NT2/D1 (cell line): ENCODE measurements at places on chromosomes 4 and X.

GRCh38 chr4:71300362-71300761 is 38.5 kb upstream of the SLC4A4 start:
- no peak for DNase-seq

GRCh38 chrX:41538707-41539106 is 91.6 kb downstream of the NYX start:
- no peak for DNase-seq

DNA sequence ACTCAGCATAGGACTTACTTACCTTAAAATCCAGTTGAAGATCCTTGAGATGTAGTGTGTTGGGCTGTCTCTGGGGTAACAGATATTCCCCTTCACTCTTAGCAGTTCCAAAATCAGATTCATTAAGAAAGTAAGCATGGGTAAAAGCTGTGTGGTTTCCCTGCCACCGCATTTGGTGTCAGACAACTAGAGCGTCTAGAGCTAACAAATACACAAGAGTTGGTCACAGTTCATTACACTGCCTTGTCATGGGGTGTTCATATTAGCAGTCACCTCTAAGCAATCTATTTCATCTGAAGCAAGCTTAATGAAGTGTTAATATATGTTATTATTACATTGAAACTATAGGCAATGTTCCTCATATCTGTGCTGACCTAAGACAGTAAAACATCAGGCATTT is 342.8 kb downstream of the PPARGC1A start:
- DNase-seq: no peak

GRCh38 chrX:131955099-131955777 is 67.9 kb upstream of the STK26 start:
- no peak for DNase-seq

- DNase-seq: no peak
Measured at GRCh38 chrX:134604701-134605311, 53.5 kb downstream of the PLAC1 start.

GRCh38 chr4:147899512-147899911 is 167.6 kb downstream of the ARHGAP10 start:
- DNase-seq: no peak

- DNase-seq: peak; percentile 52
Measured at GRCh38 chrX:152926279-152926678, 28.4 kb downstream of the ZNF185 start.

GRCh38 chr4:138003248-138003647 is 238.9 kb downstream of the SLC7A11 start:
- no peak for DNase-seq

- DNase-seq: no peak
Measured at GRCh38 chr4:143406523-143406922, 69.8 kb downstream of the GAB1 start.

DNA sequence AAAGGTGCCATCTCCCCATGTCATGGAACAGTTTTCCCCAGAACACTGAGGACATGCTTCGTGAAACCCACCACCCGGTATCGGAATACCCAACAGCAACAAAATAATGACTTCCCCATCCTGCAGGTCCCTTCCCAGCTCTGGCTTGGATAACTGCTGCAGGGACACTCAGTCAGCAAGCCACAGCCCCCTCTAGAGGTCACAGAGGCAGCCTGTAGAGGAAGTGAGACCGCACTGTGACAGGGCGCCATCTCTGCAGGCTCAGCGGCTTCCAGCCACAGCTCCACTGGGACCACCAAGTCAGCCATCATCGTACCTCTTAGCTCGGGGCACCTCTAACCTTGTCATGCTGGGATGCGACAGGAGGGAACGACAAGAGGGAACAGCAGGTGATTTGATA is 315.9 kb downstream of the LDB2 start:
- DNase-seq: peak; percentile 18

DNA sequence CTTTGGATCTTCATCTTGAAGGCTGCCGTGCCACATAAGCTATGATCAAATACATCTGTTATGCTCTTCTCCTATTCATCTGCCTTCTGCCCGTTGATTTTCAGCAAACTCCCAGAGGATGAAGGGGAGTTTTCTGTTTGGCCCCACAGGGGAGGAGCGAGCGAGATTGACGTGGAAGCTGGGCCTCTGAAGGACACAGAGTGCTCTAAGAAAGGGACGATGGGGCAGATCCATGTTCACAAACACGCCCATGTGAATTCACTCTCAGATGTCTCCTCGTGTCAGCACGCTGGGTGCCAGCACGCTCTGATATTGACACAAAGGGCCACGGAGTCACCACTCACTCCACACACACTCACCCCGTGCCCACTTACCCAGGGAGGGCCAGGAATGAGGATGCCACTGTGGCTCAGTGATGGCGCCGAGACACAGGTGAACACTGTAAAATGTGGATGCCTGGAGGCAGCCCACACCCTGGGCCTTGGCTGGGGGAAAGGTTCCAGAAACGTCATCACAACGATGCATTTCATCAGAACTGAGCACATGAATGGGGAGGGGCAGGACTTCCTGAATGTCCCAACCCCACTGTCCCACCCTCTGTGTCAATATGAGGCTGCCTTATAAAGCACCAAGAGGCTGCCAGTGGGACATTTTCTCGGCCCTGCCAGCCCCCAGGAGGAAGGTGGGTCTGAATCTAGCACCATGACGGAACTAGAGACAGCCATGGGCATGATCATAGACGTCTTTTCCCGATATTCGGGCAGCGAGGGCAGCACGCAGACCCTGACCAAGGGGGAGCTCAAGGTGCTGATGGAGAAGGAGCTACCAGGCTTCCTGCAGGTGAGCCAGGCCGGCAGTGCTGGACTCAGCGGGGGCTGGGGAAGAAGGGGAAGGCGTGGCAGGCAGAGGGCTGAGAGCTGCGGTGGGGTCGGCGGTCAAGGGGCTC is at the start of gene S100P:
TSS of gene S100P (plus strand) at position 648 of the 946 bp plus-strand sequence. CDS start at position 703, 55 bp downstream.
- no peak for DNase-seq

DNA sequence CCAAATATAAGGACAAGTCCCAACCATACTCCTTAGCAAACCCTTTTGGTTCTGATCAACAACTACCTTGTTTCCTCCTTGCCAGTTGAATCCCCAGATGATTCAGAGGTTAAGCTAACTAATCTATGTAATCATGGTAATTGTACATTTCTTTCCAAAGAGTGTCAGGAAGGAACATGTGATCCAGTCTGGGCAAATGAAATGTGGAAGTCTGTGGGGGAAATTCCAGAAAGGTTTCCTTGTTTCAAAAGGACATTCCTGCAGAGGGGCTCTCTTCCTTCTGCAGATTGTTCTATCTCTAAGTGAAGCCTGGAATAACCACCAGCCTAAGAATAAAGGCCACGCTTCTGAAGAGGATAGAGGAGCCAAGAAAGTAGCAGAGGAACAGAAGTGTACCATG is 7.0 kb downstream of the PRSS12 start:
- no peak for DNase-seq
